ENCODE measurements at places on chromosomes 4 and X.

GRCh38 chrX:118062817-118063615 is 53.6 kb downstream of the KLHL13 start:
- DNase-seq: no peak

DNA sequence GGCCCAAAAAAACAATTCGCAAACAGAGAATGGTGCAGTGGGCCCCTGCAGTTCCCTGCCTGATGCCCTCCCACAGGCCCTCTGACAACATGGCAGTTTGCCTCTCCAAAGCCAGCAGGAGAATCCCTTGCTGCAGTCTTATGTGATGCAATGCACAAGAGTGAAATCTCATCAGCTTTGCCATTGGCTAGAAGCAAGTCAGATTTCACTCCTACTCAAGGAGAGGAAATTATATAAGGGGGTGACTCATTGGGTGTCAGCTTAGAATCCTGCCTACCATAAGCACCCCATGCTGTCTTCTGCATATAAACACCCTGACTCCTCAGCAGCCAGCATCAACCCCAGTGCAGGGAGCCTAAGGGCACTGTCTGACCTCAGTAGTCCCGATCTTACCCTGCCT is 157.3 kb upstream of the LDB2 start:
- peak; percentile 63 for DNase-seq

GRCh38 chr4:104022831-104023230 is 303.0 kb upstream of the TACR3 start:
- no peak for DNase-seq

GRCh38 chrX:69097451-69098236 is 67.6 kb downstream of the PJA1 start:
- DNase-seq: no peak

- DNase-seq: no peak
These were observed 89.3 kb upstream of the ENPP6 start for GRCh38 chr4:184306949-184307348.

GRCh38 chr4:2551118-2551517 is 14.7 kb downstream of the FAM193A start:
- DNase-seq: no peak

- no peak for DNase-seq
These were observed 457.9 kb downstream of the GPAT3 start for GRCh38 chr4:83993774-83994173.

- no peak for DNase-seq
These were observed 63.1 kb downstream of the RTL9 start for GRCh38 chrX:110421500-110422455.

GRCh38 chr4:81629366-81629765 is 157.7 kb upstream of the RASGEF1B start:
- DNase-seq: no peak

DNA sequence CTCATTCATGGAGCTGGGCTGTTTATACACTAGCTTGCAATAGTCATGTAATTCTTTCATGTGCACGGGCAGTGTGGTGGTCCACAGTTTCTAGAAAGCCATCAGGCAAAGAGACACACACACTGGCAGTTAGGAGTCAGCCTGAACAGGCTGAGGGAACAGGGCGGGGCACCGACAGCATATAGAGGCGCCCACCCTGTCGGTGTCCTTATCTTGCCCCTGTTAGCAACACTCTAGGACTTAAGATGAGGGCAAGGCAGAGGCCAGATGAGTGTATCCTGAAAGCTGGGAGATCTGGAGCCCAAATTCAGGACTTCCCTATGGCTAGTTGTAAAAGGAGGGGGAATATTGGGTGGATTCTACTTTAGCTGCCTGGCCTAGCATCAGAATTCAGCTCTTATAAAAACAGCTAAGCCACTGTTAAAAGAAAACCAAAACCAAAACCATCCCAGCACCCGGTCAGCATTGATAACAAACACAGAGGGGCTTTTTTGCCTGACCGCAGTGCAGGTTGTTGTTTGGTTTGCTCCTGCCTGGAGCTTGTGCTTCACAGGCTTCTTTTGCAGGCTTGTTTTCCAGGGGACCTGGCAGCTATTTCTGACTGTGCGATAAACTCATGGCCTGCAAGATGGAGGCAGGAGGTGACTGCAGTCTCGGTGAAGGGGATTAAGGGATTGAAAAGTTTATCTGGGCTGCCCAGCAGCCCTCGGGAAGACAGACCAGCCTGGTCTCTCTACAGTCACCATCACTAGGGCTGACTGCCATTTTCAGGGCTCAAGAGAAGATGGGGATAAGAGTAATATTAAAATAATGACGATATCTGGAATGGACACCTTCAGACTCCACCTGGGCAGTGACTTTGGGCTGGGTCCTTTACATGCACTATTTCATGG is 638.9 kb downstream of the MID1IP1 start:
- DNase-seq: no peak

DNA sequence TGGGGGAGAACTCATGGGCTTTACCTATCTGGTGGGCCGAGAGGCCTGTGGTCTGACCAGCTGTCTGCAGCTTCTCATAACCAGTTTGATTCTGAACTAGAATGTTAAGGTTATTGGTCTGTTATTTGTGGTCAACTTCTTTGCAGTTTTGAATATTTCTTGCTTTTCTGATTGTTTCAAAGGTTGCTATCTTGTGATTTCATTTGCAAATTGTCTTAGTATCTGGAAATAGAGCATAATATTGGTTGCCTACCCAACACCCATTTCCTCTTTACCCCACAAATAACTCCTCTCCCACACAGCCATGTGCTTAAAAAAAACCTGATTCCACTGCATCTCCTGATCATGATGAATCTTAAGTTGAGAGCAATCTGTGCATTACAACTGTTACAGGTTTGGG is 39.1 kb upstream of the BMP2K start:
- peak; percentile 58 for DNase-seq

DNA sequence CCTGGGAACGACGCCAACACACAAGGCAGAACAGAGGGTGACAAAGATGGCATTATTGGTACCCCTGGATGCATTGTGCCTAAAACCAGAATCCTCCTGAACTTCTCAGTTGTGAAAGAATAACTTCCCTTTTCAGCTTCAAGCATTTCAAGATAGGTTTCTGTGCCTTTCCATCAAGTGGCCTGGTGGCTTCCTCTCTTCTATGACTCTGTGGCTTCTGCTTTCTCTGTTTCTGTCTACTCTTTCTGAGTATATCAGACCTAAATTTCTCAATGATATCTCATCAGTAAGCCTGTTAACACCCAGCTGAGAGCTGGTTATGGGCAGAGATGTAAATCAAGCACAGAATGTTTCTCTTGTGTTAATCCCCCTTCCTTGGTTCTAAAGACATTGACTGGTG is 21.4 kb upstream of the FAM9B start:
- DNase-seq: peak; percentile 17
